ENCODE measurements at places on chromosomes 12 and 14.

GRCh38 chr14:34582117-34582680, 42.7 kb upstream of the EAPP start:
- no peak for DNase-seq

DNA sequence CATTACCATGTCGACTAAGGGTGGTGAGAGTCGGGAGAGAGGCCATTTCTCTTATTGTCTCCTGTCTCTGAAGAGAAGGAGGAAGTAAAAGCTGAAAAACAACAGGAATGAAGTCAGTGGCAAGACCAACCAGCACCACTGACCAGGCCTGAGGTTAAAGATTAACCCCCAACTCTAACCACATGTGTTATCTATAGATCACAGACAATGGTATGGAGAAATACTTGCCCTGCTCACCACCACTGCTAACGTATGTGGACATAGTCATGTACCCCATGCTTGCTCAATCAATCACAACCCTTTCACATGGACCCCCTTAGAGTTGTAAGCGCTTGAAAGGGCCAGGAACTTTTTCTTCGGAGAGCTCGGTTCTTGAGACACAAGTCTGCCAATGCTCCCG, 690.9 kb upstream of the LMO3 start:
- DNase-seq = no peak

- DNase-seq = no peak
Observed at GRCh38 chr12:110744151-110744571, 1.5 kb upstream of the PPP1CC start.

- DNase-seq = no peak
Observed at GRCh38 chr12:85385406-85385805, 105.4 kb downstream of the ALX1 start.

All from stimulated activated CD4-positive, alpha-beta T cell treated with anti-CD3 and anti-CD28 coated beads, Interleukin-15, amount 100 ng/mL, for 1 hour (primary cell).